ENCODE measurements at places on chromosomes 7 and 10. TPM values are rescaled to one million over a fixed set of nuclear protein-coding genes. Genes with fewer than 3 reads are reported as not detected.

Gene WASHC2C
- total RNA-seq = 31.3 TPM

Gene PILRA
- not detected for total RNA-seq

Gene AKR1C4
- not detected for total RNA-seq

Gene LRRC61
- 18.0 TPM for total RNA-seq

Gene WASHC2A
- 61.3 TPM for total RNA-seq

Gene ACSM6
- not detected for total RNA-seq

Gene SEMA4G
- total RNA-seq = 2.6 TPM

Gene SPDYE6
- total RNA-seq = not detected

Gene GPR158
- total RNA-seq = not detected

Gene ATP6V0A4
- total RNA-seq = 0.05 TPM

Gene FAM25C
- not detected for total RNA-seq

All from dermis blood vessel endothelial cell (primary cell).